ENCODE measurements at places on chromosomes 2 and 18. TPM values are rescaled to one million over a fixed set of nuclear protein-coding genes. Genes with fewer than 3 reads are reported as not detected.

DNA sequence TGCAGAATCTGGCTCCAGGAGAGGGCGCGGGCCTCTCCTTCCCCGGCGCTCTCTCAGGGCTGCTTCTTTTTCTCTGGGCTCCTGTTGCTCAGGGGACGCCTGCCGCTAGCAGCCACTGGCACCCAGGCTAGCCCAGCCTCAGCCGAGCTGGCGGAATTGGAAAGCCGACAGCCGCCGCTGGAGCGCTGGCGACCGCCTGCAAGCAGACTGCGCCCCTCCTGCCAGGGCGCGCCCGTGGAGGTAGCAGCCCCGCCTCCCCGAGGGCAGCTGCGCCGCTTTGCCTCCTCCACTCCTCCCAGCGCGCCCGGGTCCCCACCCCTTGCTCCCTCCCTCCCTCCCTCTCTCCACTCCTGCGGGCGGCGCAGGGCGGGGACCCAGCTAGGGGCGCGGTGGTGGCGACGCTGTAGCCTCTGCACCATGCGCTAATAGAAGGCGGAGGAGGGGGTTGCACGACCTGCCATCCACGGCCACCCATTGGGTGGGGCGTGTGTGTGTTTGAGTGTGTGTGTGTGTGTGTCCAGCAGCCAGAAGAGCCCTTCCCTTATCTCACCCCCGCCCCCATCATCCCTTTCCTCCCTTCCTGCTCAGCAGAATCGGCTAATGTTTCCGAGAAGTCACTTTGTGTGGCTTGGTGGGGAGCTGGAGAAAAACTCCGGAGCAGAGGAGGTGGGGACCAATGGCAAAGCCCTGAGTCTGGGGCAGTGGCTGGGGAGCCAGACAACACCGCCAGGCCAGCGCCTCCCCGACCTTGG is at the start of gene SCN9A:
SCN9A (minus strand) TSS at position 209 of the 752 bp plus-strand sequence. CDS start 64,188 bp downstream, outside the sequence.
- no peak for DNase-seq

The GPR45 gene
- polyA plus RNA-seq, result not detected

- no peak for DNase-seq
Measured at GRCh38 chr18:31677592-31677991, 6.8 kb downstream of the B4GALT6 start.

- no peak for DNase-seq
Measured at GRCh38 chr2:124662946-124663644, 638.0 kb downstream of the CNTNAP5 start.

The CROCC2 gene
- polyA plus RNA-seq, result not detected

DNA sequence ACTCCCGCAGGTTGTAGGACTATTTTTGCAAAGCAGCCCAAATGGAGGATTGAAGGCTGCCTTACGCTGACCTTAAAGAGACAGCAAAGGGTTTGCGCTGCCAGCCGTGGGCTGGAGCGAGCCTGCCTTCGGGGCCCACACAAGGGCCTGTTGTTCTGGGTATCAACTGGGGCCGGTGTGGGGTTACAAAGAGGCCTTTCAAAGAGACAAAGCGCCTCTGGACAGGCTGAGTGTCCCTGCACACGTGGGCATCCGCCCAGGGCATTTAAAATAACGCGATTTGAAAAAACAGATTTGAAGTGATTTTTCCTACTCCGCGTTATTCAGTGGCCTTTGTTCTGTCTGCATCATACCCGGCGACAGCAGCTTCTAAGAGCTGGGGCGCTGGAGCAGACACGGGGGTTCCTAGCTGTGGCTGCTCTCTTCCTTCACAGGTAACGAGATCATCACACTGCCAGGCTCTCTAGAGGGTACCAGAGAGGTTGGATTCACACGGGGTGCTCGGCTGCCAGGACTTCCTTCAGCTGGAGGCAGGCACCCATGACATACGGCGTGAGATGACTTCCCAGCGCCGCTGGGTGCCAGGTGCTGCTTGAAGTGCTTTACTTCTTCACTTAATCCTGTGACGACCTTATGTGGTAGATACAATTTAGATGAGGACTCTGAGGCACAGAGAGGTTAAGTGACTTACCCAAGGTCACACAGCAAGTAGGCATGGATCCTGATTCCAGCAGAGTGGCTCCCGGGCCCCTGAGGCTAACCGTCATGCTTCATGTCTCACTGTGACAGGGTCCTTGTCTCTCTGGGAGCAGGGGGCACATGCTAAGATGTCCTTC is 32.2 kb downstream of the MAL start:
- no peak for DNase-seq

The APOB gene
- polyA plus RNA-seq, result not detected

The TDRD15 gene
- not detected for polyA plus RNA-seq

The ETAA1 gene
- polyA plus RNA-seq, result 5.5 TPM

GRCh38 chr2:53438692-53439091 is 328.9 kb upstream of the CHAC2 start:
- DNase-seq, result no peak

DNA sequence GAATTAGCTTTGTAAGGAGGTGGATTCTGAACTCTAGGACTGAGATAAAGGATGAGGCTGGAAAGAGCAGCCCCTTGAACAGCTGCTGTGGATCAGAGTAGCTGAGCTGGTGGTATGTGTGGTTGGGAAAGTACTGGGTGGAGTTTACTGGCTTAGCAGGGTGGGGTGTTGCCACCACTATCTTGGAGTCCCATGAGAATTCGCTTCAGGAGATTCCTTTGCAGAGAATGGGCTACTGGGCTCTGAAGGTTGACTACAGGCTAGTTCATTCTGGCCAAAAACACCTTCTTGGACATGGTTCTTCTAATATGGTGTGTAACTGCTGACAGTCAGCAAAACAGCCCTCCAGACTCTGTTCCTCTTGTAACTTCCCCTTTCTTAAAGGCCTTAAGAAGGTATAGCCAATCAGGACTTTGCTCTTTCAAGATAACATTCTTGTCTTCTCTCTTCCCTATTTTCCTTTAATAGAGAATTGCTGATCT is 52.7 kb downstream of the TET3 start:
- no peak for DNase-seq

The ANKRD23 gene
- 1.4 TPM for polyA plus RNA-seq

GRCh38 chr2:240287496-240288086 is 147.1 kb upstream of the OTOS start:
- no peak for DNase-seq

DNA sequence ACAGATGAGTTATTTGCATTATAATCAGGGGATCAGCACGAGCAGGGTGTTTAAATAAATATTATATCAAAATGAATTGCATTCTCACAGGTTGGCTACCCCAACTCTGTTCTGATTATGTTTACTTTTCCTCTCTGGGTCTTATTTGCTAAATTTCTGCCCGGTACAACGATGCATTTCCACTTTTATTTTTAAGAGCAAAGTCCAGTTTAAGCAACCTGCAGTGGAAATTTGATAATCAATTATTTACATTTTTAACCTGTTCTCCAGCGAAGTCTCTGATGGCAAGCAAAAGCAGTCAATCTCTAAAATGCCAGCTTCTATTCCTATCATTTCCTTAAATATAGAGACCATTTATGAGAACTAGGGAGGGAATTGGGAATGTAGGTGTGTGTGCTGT is 966.6 kb upstream of the SOX11 start:
- no peak for DNase-seq

The HOXD4 gene
- not detected for polyA plus RNA-seq

DNA sequence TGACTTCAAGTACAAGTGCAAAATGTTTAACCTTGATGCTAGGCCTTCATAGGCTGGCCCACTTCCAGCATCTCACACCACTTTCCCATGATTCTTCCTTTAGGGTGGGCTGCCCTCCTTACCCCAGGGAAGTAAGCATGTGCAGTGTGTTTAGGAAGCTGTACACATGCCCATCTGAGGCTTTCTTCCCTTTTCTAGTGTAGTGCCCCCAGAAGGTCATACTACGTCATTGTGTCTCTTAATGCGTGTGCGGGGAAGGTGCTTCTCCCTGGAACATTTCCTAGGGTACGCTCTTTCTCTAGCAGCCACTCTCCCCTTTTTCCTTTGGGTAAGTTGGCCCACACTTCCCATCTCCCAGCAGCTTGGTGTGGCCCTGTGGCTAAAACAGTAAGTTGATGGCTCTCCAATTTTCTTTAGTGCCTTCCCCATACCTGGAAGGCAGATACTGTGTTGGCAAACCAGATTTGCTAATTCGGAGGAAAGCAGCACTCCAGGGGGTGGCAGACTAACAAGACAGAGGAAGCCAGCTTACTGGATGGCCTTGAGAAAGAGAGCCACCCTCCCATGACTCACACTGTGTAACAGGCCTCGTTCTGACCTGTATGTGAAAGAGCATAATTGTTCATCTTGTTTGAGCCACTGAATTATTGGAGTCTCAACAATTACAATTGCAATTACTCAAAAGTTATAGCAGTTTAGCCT is 1.1 kb upstream of the SULT6B1 start:
- peak; percentile 35 for DNase-seq

DNA sequence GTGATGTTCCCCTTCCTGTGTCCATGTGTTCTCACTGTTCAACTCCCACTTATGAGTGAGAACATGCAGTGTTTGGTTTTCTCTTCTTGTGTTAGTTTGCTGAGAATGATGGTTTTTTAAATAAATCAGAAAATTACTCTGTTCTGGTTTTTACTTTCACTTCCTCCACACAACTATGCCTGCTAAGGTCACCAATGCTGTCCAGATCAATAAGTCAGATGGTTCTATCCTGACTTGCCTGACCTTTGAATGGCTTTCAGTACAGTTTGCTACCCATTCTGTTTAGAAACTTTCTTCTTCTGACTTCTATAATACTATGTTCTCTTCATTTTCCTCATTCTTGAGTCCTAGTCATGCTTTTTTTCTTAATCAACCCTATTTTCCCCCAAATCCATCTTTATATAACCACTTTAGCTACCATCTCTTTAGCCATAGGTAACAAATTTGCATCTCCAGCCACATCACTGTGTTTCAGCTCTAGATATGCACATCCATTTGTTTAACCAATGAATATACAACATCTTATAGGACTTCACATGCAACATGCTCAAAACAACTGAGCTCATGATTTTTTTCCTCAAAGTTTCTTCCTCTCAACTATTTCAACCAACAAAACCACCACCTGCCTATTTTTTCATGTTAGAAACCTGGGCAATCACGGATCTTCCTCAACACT is 58.8 kb upstream of the SLC38A11 start:
- DNase-seq, result no peak

GRCh38 chr2:196902828-196903227 is 23.7 kb downstream of the PGAP1 start:
- no peak for DNase-seq

The ABCB11 gene
- 0.03 TPM for polyA plus RNA-seq

DNA sequence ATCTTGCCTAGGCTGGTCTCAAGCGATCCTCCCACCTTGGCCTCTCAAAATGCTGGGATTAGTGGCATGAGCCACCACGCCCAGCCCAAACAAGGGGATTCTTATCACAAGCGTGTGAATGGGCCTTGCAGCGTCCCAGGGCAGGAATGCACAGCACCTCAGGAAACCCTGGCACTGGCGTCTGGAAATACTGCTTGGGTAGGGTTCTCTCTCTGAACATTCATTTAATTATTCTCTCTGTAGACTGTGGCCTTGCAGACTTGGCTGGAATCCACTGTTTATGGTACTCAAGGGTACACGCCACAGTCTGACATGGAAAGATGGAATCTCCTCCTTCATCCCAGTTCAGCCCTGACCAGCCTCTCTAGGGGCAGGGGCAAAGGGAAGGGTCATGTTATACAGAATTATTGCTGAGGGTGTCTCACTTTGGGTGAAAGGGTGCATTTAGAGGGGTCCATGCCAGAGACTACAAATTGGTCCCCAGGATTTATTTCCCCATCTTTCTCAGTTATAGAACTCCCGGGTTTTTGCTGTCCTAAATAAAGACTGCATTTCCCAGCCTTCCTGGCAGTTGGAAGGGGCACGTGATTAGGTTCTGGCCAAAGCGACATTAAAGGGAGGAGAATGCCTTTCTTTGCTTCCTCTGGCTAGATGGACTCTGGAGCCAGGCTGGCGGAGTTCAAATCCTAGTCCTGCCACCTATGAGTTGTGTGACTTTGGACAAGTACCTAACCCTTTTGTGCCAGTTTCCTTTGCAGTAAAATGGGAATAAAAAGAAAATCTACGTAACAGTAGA is 147.2 kb upstream of the HAAO start:
- no peak for DNase-seq

DNA sequence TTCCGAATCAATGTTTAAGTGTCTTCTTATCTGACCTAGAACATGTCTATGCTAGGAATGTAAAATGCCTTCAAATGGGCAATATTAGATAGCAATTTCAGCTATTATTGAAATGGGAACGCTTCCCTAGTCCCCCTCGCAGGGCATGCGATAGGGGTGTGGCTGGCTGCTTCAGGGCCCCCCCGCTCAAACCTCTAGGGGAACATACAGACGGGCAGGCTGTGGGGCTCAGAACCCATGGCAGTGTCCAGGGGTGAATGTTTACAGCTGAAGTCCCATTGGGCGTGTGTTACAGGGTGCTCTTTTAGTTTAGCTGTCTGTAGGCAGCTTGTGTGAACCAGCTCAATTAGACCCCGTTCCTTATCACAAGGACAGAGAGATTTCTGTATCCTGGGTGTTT is 315.9 kb downstream of the DSEL start:
- DNase-seq, result no peak

GRCh38 chr2:157336137-157337010 is 10.8 kb upstream of the ERMN start:
- DNase-seq, result no peak

GRCh38 chr2:138086576-138086975 is 122.3 kb downstream of the HNMT start:
- no peak for DNase-seq

The MOGAT1 gene
- not detected for polyA plus RNA-seq

The POLE4 gene
- polyA plus RNA-seq, result 42.2 TPM

DNA sequence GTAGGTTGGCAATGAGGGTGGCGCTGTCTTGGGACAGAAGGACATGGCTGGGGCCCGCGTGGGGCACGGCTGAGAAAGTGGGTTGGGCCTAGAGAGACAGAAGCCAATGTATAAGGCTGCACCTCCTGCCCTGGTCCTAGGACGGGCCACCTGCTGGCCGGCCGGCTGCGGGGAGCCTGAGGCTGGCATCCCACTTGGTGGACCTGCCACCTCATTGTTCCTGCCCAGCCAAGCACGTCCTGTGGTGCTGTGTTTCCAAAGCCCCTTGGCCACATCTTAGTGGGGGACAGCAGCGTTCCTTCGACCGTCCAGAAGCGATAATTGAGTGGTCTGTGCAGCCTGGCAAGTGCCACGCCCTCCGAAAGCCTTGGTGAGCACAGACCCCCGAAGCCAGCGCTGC is 223.9 kb downstream of the LDLRAD4 start:
- no peak for DNase-seq

GRCh38 chr2:22795287-22795866 is 589.6 kb upstream of the KLHL29 start:
- no peak for DNase-seq

The APCDD1 gene
- 8.5 TPM for polyA plus RNA-seq

GRCh38 chr2:128660836-128661235 is 342.2 kb upstream of the HS6ST1 start:
- DNase-seq, result no peak

GRCh38 chr2:28343184-28343942 is 49.3 kb upstream of the FOSL2 start:
- no peak for DNase-seq

- no peak for DNase-seq
Measured at GRCh38 chr18:21383031-21383430, 141.0 kb downstream of the GREB1L start.

The C1QL2 gene
- polyA plus RNA-seq, result not detected

All from keratinocyte (primary cell).